ENCODE measurements at places on chromosomes 12 and 14.

- no peak for DNase-seq
Measured at GRCh38 chr12:30725739-30726138, 29.0 kb downstream of the CAPRIN2 start.

- no peak for DNase-seq
Measured at GRCh38 chr12:96652870-96653269, 163.5 kb downstream of the CFAP54 start.

DNA sequence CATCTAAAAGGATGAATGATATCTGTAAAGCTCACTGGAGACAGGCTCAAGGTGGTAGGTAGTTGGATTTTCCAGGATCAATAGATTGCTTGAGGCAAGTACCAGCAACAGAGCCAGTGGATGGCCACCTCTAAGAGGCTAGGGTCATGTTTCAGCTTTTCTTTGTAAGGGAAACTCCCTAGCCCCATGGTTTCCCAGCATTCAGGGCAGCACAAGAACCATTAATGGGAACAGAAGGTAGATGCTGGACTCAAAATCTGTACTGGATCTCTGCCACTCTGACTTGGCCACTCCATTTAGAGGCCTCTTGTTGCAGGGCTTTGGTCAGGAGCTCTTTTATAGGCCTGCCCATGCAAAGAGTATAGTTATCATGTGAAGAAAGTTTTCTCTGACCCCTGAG lies 76.1 kb upstream of the DYRK2 start:
- DNase-seq = no peak

DNA sequence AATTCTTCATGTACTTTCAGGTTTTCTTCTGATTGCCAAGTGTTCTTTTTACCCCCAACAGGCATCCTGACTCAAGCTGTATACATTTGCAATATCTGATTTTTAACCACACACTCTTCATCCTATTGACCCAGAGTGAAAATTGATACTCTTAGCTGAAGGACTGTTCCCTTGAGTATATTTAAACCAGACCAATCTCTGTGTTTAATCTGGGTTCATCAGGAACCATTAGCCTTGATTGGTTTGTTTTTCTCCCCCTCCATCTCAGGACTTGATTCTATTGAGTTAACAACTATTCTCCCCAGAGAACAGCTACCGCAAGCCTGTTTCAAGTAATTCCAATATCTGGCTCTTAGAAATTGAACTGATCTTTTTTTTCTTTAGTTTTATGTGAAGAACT lies 222.3 kb upstream of the NOVA1 start:
- no peak for DNase-seq

DNA sequence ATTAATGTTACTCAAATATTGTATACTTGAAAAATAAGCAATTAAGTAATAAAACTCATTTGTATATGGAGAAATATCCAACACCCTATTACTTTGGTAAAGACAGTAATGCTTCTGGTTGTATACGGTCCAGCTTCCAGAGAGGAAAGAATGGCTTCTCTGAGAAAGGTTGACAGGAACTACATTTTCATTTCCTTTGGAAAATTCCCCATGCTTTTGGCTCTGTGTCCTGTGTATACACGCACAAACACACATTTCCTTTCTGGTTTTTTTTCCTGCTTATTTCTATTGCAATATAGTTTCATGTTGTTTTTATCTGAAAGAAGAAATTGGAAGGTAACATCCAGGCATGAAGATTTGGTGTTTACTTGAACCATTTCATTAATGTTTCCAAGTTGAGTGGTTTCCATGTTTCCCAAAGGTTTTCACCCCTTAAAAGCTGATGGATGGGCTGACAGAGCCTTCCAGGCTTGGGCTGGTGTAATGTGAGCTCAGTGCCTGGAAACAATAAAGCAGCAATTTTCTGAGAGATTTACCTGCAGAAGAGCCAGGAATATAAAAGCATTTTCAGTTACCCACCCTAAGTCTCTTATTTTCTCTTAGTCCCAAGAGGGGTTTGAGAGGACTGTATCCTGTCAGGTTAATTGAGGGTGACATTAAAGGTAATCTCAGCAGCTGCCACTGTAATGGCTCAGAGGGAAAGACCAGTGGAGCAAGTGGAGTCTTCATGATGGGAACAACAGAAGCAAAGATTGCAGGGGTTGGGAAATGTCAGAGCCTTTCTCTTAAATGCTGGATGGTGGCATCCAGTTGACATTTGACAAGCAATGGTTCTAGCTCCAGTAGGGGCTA lies 33.4 kb upstream of the TMTC1 start:
- DNase-seq = no peak

DNA sequence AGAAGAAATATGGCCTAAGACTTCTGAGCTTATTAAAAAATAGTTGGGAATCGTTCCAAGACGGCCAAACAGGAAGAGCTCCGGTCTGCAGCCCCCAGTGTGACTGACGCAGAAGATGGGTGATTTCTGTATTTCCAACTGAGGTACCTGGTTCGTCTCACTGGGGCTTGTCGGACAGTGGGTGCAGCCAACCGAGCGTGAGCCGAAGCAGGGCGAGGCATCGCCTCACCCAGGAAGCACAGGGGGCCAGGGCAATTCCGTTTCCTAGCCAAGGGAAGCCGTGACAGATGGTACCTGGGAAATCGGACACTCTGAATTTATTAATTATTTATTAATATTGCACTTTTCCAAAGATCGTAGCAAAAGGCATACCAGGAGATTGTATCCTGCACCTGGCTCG lies 857.8 kb downstream of the C12orf50 start:
- no peak for DNase-seq

DNA sequence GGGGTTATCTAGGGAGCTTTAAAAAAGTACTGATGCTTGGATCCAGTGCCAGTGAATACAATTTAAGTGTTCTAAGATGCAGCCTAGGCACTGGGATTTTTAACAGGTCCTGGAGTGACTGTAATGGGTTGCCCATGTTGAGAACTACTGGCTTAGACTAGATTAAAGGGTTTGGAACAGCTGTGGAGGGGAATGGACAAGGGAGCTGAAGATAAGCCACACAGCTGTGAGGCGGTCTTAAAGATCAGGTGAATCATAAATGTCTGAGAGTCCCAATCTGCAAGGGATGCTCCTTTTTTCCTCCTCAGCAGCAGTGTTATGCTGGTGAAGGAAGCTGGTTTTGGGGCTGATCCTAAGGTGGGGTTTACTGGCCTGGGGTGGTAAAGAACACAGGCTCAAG lies 35.5 kb upstream of the FRMD6 start:
- no peak for DNase-seq

GRCh38 chr12:67852701-67853100 lies 136.5 kb upstream of the IFNG-AS1 start:
- DNase-seq = no peak

GRCh38 chr12:64806593-64807460 lies 17.6 kb upstream of the TBC1D30 start:
- no peak for DNase-seq

DNA sequence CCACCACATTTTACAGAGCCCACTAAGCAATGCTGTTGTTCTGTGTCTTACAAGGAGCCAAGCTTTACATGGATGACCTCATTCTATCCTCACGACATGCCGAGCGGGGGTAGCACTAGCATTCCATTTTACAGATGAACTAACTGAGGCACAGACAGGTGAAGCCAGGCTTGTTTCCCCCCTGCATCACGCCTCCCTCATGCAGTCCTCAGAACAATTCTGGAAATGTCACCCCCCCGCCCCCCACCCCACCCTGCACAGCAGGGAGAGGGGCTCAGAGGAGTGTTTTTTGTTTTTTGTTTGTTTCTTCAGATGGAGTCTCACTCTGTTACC lies 1.5 kb downstream of the SLC8B1 start:
- no peak for DNase-seq

- no peak for DNase-seq
Measured at GRCh38 chr14:46230540-46230939, 421.0 kb downstream of the RPL10L start.

- DNase-seq = no peak
Measured at GRCh38 chr12:53532021-53532420, 24.7 kb upstream of the NPFF start.

DNA sequence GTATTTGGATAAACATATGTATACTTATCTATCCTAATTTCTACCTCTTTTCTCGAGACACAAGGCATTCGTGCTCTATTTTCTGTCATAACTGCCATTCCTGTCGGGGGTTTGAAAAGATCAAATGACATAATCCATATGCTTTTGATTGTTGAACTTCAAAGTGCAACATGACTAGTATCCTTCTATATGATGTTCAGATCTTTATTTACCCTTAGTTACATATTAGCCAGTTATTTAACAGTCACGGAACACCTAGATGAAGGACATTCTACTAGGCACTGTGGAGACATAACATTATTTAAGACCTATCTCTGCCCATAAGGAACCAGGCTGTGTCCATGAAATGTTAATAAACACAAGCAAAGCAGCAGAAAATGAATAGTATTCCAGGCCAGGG lies 11.2 kb upstream of the GRIN2B start:
- DNase-seq = no peak

All from globus pallidus (tissue), 1 donor.